Mucosa of gallbladder (tissue), 1 donor: ENCODE measurements at places on chromosomes 3 and 15. TPM values are rescaled to one million over a fixed set of nuclear protein-coding genes. Genes with fewer than 3 reads are reported as not detected.

GDPGP1 gene
- total RNA-seq: 12.6 TPM

PPM1M gene
- 33.0 TPM for total RNA-seq

DNA sequence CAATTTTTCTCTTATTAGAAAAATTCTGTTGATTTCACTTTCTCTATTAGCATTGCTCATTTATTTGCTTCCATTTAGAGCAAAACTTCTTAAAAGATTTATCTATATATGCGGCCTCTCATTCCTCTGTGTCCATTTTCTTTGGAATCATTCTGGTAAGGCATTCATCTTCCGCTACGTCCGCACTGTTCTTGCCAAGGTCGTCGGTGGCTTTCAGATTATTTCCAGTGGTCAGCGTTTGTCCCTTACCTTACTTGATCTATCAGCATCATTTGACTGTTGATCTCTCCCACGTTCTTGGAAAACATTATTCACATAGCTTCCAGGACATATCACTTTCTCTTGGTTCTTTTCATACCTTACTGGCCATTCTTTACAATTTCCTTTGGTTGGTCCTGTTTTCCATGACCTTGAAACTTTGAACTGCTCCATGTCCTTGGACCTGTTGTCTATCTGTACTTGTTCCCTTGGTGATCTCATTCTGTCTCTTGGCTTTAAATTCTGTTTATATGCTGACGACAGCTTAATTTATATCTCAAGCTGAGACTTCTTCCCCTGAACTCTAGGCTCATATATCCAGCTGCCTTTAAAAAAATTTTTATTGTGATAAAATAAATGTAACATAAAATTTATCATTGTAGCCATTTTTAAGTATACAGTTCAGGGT, 54.5 kb downstream of the SLMAP start:
- DNase-seq: no peak

GRCh38 chr3:8307545-8308110, 194.0 kb upstream of the LMCD1 start:
- DNase-seq: no peak

DNA sequence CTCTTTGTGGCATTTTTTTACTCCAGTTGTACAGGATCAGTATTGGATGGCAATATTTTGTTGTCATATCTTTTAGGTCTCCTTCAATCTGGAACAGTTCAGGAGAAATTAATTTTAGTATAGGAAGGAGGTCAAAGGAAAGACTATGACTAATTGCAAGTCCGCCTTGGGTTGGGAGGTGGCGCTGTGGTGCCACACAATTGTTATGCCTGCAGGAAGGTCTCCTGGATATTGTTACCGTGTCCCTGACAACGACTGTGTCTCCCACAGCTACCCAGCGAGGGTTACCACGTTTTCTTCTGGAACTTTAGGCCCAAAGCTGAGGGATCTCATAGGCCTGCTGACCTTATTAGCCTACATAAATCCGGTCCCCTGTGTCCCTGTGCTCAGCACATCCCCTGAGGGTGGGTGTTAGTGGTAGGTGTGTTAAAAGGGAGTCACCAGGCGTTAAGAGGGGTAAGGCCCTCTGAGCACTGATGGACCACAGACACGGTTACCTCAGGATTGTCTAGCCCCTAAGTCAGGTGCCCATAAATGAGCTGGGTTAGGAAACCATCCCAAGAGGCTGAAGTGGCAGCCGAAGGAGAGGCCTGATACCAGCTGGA, 31.5 kb downstream of the KCNAB1 start:
- DNase-seq: peak; percentile 58

DNA sequence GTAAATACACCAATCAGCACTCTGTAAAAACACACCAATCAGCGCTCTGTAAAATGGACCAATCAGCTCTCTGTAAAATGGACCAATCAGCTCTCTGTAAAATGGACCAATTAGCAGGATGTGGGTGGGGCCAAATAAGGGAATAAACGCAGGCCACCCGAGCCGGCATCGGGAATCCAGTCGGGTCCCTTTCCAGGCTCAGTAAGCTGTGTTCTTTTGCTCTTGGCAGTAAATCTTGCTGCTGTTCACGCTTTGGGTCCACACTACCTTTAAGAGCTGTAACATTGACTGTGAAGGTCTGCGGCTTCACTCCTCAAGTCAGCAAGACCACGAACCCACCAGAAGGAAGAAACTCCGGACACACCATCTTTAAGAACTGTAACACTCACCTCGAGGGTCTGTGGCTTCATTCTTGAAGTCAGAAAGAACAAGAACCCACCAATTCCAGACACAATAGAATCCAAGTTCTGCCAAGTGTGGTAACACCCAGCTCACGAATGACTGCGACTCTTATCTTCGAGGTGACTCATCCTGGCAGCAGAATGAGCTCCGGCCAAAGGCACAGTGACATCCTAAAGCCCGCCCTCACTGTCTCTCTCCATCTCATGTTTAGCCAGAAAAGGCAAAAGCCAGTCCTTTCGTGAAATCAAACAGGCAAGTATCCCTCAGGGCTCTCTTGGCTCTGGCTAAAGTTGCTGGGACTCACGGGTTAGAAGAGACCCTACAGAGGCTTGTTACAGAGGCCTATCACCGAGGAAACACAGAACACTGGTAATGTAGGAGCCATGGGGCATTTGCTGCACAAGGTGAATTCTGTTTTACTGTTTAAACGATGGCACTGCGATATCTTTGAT, 155.2 kb downstream of the FAM43A start:
- peak; percentile 31 for DNase-seq

DNA sequence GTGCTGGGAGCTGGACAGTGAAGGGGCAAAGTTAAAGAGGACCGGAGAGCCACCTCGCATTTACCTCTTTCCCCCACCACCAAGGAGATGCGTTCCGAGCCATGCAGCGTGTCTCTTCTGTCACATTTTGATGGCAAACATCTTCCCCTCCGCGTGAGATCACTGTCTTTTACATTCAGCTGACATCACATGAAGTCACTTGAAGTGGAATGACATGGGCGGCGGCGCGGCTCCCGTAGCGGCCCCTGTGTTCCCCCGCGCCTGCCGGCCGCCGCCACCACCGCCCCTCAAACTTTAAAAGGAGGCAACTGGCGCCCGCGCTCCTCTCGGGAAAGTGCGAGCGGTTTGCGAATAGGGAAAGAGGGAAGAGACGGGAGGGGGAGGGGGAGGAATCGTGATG, at the start of gene FEZF2:
Gene FEZF2 (minus strand): TSS at position 336 of the 400 bp plus-strand sequence. CDS start 682 bp downstream, outside the sequence.
- no peak for DNase-seq

- no peak for DNase-seq
These were observed 371.7 kb upstream of the RGMA start for GRCh38 chr15:93460717-93461116.

DNA sequence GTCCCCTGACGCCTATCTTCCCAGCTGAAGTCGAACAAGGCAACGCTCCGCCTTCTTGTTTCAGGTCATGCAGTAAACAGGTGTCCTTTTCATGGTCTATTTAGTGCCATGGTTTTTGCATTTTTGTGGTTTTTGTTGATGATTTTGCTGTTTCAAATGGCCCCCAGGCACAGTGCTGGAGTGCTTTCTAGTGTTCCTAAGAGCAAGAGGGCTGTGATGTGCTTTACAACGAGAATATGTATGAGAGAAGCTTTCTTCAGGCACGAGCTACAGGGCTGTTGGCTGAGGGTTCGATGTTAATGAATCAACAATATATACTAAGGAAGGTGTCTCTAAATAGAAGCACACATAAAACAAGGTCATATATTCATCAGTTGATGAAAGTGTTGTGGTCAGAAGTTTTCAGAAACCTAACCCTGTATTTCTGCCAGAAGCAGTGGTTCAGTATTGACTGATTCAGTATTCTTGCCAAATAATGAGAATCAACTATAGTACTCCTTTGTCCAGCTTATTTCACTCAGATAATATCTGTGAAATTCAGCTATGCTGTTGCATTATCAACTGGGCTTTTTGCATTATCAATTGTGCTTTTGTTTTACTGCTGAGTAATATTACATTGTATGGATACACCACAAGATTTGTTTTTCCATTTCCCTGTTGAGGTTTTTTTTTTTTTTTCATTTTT, 18.5 kb downstream of the LIMD1 start:
- DNase-seq: no peak

GRCh38 chr15:43529141-43529540, 11.7 kb downstream of the MAP1A start:
- no peak for DNase-seq

GRCh38 chr15:67090297-67091070, 25.1 kb downstream of the SMAD3 start:
- no peak for DNase-seq

GRCh38 chr3:157122116-157122515, 37.8 kb downstream of the CCNL1 start:
- DNase-seq: no peak
